ENCODE measurements at places on chromosomes 7 and 10.

GRCh38 chr10:130570074-130570473, 433.9 kb downstream of the GLRX3 start:
- no peak for DNase-seq

DNA sequence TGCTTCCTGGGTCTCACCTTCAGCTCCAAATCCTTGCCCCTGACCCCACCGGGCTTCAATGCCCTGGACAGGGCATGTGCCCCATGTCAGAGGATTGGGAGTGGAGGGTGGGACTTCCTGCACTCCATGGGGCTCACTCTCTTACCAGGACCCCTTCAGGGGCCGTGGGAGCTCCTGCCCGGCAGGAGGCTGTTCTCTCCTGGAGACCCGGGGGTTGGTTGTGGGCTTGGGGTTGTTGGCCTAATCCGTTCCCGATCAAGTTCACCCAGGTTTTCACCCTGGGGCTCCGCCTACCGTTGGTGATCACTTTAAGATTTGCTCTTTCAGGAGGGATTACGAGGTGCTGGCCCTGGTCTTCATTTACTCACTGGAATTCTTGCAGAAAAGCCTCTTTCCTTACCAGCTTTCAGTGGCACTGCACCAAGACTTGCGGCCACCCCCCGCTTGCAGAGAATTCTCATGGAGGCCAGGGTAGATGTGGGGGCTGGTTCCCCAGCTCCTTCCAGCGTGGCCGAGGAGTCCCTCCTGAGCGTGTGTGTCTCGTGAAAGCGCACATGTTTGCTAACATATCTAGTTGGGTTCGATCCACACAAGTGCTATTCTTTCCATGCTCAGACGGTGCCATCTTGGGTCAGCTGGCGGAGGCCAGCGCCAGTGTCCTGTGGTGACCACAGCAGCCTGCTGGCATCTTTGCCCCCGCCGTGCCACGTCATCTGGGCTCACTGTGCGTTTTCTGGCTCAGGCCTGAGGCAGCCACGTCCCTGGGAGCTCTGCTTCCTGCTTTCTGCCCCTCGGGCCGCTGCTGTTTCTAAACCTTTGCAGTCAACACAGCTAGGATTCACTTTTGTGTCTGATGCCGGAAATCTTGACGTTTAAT, 15.6 kb downstream of the PWWP2B start:
- no peak for DNase-seq

GRCh38 chr7:122166275-122166674, 22.2 kb upstream of the AASS start:
- DNase-seq: no peak

DNA sequence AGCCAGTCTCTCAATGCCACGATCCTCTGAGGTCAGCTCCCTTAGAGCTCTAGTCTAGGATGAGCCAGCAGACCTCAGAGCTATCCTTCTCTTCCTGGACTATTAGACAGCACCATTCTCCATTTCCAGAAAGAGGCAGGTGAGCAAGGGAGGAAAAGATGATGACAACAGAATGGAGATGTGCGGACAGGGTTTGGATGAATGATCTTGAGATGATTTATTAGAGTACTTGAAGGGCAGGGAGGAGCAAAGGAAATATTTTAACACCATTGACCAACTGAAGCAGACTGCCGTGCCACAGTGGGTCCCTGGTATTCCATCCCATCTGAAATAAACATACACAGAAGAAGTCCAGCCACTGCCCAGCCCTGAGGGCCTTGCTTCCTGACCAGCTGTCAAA, 94.3 kb downstream of the CFAP58 start:
- DNase-seq: no peak

GRCh38 chr10:122342293-122343134, 32.0 kb upstream of the PLEKHA1 start:
- DNase-seq: peak; percentile 41

DNA sequence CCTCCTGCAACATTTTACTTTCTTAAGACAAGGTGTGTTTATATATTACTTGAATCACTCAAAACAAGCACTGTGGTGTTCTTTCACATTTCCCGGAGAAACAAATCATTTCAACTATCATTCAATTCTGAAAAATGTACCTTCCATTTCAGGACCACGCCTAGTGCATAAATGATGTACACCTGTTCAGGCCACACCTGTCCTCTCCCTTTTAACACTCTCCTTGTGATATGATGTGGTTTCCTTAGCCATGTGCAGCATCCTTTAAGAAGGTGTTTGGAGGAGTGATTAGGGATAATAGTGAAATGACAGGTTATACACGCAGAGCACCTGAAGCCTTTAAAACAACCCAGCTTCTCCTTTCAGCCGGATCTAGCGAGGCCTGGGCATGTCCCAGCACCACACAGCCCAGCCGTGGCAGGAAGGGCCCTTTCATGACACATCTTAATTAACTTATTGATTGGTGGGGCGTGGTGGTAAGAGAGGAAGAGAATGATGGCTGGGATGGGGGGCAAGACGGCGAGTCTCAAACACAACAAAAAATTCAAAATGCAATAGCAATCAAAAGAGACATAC, 26.9 kb downstream of the ABLIM1 start:
- no peak for DNase-seq

- no peak for DNase-seq
These were observed 63.1 kb downstream of the CYTH3 start for GRCh38 chr7:6209340-6209739.

- DNase-seq: no peak
These were observed 41.2 kb downstream of the NRCAM start for GRCh38 chr7:108415084-108415483.

DNA sequence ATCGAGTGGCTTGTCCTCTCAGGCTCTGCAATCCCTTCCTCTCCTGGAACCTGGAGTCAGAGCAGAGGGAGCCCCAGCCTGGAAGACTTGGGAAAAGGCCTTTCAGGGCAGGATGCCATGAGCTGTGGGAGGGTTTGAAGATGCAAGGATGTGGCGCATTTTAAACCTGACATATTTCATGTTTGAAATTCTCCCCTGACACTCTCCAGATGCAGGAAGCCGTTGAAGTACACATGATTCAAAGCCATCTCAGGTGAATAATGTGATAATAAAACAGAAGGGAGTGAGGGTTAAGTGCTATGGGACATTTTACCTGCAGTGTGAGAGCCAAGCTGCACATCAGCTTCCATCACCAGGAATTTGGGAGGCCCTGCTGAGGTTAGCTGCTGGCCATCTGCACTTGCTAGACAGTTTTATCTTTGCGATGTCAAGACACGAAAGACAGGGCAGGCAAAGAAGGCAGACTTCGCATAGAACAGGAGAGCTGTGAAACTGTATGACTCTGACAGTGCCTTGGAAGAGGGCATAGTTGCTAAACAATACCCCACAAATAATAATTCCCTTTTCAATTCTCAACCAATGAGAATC, 159.1 kb upstream of the GDF10 start:
- no peak for DNase-seq

- DNase-seq: no peak
These were observed at the start of gene MRC1 for GRCh38 chr10:17808971-17809841. Gene MRC1 (plus strand): TSS chr10:17809348. CDS start chr10:17809466, 118 bp downstream.

GRCh38 chr10:3813267-3813666, 28.3 kb upstream of the KLF6 start:
- no peak for DNase-seq

DNA sequence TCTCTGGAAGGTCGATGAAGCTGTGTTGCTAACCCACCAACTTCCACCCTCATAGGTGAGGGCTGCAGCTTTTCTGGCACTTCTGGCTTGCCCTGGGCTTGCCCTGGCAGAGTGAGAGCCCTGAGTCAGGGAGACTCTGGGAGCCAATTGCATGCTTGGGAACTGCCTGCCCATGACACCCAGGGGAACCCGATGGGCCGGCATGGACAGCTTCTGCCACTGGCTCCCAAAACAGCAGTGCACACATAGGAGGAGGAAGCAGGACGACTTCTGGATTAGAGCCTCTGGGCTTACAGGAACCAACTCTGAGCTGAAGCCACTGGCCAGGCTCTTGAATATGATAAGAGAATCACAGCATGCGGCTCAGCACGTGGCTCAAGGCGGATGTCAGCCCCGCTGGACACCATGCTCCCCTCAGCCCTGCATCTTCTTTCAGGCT, 135.2 kb upstream of the UNC5B start:
- no peak for DNase-seq

All from SW480 (cell line).